AG08396 (cell line): ENCODE measurements at places on chromosomes 11 and 22.

GRCh38 chr11:120937501-120937900, 86.4 kb upstream of the TBCEL start:
- DNase-seq, result no peak

DNA sequence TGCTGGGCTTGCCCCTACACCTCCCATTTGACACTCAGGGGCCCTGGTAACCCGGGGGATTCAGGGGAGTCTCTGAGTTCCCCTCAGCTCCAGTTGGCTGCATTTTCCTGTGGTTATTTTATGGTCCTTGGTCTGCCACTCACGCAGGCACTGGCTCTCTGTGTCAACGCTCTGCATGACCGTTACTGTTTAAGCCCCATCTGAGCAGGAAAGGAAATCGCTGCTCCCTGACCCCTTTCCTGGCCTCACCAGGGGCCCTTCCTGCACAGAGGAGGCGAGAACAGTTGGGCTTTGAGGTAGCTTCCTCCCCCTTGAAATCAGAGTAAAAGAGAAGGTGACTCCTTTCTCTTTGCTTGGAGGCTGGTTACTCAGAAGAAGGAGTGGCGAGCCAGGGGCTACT, 2.4 kb downstream of the C1QTNF4 start:
- DNase-seq, result no peak

GRCh38 chr22:45082795-45083194, 73.0 kb upstream of the PHF21B start:
- no peak for DNase-seq

- DNase-seq, result no peak
Observed at GRCh38 chr11:47147681-47148080, 29.0 kb downstream of the ARFGAP2 start.

DNA sequence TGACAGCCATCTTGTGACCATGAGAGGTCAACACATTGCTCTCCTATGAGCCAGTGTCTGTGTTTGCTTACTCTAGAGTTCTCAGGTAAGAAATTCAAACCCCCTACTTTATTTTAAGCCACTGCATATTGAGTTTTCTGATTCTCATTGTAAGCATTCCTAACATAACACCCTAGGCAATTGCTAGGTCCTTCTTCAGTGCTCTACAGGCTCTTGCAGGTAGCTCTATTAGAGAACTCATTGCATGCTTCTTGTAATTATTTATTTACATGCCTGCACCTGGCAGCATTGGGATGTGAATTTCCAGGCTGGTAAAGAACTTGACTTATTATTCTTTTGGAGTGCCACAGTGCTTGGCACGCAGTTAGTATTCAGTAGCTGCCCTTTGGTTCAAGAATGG, 288.8 kb upstream of the SYN3 start:
- DNase-seq, result no peak

- no peak for DNase-seq
Observed at GRCh38 chr22:32585737-32586136, 111.1 kb downstream of the FBXO7 start.

DNA sequence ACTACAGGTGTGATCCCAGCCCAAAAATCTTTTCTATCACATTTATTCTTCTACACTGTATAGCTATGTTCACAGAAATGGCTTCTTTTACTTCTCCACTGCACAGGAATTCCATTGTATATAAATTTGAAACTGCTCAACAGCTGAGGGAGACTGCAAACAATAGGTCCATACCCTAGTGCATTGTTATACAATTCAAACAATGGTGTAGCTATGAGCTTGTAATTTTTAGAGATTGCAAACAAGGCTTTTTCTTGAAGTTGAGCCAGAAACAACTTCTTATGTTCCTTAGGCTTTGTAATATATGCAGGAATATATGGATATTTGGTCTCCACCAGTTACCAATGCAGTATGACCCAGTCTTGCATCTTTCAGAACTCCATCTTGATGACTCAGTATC, 19.5 kb upstream of the SIK3 start:
- DNase-seq, result no peak

DNA sequence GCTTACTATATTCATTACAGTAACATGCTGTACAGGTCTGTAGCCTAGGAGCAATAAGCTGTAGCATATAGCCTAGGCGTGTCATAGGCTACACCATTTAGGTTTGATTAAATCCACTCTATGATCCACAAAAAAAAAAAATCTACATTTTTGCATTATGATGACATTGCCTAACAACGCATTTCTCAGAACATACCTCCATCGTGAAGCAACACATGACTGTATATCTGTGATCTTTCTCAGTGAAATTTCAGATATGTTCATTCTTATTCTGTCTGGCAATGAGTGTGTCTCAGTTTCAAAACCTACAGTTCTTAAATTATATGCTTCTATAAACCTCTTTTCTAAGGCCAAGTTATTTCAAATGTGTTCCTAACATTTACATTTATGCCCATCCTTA, 140.3 kb downstream of the CADM1 start:
- no peak for DNase-seq

DNA sequence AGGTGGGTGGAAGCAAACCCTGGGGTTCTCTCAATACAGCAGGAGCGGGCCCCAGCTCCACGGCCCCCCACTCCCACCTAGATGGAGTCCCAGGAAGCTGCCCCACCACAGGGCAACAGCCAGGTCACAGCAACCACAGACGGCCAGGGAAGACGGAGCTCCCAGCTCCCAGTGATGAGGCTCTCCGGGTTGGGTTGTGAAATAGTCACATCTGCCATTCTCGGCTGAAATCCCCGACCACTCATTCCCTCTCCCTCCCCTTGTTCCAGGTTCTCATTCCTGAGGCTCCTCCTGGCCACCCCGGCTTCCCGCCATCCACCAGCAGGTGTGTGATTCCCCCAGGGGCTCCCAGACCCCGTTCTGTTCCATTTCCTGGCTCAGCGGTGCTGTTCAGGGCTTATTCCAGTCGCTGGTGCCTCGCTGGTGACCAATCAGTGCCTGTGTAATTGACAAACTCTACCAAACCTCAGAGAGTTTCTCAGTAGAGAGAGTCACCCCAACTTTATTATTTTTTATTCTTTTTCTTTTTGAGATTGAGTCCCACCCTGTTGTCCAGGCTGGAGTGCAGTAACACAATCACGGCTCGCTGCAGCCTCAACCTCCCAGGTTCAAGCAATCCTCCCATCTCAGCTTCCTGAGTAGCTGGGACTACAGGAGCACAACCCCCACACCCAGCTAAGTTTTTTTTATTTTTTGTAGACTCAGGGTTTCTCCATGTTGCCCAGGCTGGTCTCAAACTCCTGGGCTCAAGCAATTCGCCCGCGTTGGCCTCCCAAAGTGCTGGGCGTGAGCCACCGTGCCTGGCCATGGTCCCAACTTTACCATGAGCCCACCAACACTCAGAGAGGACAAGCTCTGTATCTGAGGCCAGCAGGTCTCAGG, 63.2 kb downstream of the SHANK2 start:
- DNase-seq, result no peak

GRCh38 chr11:44884056-44884455, 66.6 kb downstream of the TP53I11 start:
- DNase-seq, result no peak

- no peak for DNase-seq
Observed at GRCh38 chr11:128559496-128560103, 27.8 kb downstream of the ETS1 start.

DNA sequence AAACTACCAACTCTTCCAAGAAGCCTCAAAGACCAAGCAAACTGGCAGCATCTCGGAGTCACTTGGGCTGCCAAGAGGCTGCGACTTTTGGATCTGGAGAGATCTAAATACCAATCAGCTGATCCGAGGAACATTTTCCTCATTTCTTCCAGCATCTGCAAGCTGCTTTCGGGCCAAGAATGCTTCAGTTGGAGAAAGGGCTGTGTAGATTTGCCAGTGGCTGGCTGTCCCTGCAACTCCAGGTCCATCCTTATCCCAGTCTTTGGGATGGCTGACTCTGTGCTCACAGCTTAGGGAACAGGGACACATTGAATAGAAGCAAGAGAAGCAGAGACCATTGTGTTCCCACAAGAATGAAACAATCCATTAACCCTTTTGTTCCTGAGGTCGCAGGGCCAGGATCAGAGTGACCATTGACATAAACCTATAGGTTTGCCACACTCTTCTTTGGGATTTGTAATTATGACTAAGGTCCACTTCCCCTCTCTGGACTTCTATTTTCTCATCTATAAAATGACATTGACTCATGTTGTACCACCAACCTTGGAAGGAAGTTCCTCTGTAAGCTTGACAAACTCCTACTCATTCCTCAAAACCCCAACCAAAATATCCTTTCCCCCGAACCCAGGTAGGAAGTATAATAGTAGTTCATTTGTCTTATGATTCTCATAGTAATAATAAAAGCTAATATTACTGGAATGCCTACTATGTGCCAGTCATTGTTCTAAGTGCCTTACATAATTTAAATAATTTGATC, 340.8 kb downstream of the MN1 start:
- DNase-seq, result peak; percentile 46

DNA sequence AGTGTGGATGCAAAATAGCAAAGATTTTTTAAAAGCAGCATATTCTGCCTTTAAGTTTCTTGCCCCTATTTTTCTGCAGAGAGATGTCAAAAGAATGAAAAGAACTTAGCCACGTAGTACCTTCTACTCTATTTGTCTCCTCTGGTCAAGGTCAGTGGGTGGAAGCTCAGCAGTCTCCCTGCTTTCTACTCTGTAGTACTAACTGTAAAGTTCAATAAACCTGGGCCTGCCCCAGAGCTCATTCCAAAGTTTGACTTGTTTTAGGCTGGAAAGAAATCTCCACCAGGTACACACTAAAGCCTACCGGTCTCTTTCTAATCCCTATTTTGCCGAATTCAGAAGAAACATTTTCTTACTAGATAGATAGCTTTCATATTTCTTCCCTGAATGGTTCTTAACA, 247.9 kb upstream of the ARHGAP20 start:
- DNase-seq, result no peak

- no peak for DNase-seq
Observed at GRCh38 chr11:61516191-61516590, 7.6 kb downstream of the LRRC10B start.

DNA sequence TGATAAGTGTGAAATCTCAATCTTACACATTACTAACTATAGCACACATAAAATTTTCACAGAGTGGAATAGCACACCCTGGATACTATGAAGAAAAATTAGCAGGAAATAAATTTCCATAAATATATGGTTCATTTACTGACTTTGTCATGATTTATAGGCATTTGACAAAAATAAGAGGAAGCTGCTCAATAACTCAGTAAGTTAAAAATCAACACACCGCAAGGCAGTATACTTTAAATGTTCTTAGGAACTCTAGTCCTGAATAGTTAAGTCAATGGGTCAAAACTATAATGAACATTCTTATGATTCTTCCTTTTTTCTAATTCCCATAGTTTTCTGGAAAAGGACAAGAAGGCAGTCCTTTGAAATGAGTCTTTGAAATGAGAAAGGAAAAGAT, 1557.8 kb upstream of the RAG2 start:
- DNase-seq, result no peak

DNA sequence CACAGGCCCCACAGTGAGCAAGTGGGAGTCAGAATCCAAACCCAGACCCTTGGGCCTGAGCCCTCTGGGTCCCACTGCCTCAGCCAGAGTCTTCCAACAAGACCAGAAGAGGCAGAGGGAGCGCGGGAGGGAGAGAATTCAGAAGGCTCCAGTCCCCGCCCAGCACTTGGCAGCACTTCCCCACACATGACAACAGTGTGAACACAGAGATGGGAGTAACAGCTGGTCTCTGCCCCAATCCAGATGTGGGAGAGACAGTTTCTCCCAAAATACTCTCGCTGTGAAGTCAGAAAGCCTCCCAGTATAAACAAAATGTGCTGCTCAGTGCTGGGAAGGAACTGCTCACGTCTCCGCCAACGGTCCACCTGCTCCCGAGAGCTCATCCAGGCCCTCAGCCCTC, 219.9 kb downstream of the MN1 start:
- peak; percentile 57 for DNase-seq

- DNase-seq, result peak; percentile 54
Observed at GRCh38 chr11:94132152-94132558, 3.5 kb downstream of the PANX1 start.

- no peak for DNase-seq
Observed at GRCh38 chr11:16776711-16777612, 38.5 kb downstream of the C11orf58 start.

GRCh38 chr22:32411402-32411801, 645 bp downstream of the RTCB start:
- DNase-seq, result peak; percentile 10

DNA sequence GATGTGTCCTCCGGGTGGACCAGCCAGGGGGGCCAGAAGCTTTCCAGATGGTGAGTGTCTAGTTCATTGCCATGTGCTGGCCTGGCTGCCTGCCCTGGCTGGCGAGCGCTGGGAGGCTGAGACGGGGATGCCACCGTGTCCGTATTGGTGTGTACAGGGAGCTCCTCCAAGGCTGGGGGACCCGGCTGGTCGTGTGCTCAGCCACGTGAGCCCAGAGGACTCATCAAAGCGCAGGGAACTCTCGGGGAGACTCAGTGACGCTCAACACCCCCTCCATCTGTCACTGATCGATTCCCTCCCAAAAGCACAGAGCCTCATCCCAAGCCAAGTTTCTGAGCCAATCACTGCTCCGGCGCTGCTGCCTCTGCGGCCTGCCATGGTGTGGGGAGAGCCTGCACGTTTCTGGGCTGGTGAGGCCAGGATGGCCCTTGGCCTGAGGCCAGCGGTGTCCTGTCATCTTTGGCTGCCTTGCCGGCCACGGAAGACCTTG, 423.7 kb downstream of the SHANK2 start:
- DNase-seq, result peak; percentile 64

DNA sequence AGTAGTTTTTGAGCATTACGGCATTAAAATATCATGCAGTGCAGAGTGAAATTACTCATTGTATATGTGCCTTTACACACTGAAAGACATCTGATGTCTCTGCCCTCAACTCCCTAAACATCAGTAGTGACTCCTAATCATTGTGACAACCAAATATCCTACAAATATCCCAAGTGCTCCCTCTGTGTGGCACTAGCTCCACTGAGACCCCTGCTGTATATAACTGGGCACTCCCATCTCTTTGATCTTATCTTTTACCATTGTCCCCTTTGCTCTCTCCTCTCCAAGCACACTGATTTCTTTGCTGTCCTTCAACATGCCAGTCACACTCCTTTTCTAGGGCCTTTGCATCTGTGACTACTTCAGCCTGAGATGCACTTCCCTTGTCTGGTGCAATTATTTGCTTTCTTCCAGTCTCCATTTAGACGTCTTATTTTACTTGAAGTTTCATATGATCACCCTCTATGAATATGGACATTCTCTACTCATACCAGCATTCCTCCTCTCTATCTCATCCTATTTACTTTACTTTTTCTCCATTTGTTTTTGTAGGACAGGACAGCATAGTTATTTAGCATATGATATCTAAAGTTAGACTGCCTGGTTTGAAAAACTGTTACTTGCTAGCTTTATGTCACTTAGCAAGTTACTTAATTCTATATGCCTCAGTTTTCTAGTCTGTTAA, 2.4 kb downstream of the SLC5A12 start:
- DNase-seq, result no peak

GRCh38 chr22:38882972-38883622, 11.1 kb upstream of the CBX6 start:
- DNase-seq, result no peak

DNA sequence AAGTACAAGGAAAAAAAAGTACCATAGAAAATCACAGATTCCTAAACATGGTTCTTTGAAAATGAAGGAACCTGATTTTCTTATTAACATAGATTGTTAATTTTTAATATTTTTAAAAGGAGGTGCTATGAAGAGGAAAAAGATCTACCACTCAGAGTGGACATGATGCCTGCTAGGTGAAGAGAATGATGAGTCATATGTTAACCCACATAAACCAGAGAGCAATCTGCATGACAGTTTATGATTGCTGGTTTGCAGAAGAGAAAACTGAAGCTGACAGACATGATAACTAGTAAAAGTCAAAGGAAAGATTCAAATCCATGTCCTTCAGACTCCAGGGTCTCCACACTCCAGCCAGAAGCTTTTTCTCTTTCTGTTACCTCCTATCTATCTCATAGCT, 1231.7 kb downstream of the LRRC4C start:
- DNase-seq, result no peak
